GM13977 (cell line): ENCODE measurements at places on chromosomes 1 and 21.

DNA sequence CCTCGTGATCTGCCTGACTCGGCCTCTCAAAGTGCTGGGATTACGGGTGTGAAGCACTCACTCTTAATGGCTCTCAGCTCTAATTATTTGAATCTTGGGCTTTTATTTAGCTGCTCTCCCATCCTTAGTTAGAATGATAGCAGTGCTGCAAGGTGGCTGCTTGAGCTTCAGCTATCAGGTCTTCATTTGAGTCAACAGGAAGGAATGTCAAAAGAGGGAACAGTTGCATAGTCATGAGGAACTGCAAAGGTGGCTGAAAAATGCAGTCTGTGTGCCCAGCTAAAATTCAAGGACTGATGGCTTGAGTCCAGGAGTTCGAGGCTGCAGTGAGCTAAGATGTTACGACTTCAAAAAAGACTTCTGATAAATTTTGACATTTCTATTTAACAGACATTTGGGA lies 55.6 kb downstream of the UCK2 start:
- DNase-seq: no peak

DNA sequence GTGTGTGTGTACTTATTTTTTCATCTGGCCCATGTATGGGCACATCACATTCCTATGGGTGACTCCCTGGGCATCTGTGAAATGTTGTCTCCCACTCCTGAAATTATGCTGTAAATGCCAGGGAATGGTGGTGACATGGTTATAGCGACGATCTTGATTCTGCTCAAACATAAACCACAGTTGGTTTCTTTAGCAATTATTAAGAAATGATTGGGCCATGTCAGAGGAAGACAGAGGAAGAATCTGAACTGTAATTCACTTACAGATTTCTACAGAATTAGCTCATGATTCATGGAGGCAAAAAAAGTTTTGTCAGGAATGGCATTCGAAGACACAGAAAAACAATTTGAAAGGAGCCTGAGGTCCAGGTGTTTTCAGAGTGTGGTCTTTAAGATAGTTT lies 25.8 kb upstream of the KCNE1 start:
- DNase-seq: no peak

- no peak for DNase-seq
Observed at GRCh38 chr21:29218749-29219148, 80.0 kb upstream of the BACH1 start.

- no peak for DNase-seq
Observed at GRCh38 chr1:207992677-207993236, 81.8 kb upstream of the CD34 start.

GRCh38 chr1:43830802-43831201 lies 102.8 kb upstream of the ARTN start:
- DNase-seq: no peak
